WERI-Rb-1 (cell line): ENCODE measurements at places on chromosomes 7 and 10.

DNA sequence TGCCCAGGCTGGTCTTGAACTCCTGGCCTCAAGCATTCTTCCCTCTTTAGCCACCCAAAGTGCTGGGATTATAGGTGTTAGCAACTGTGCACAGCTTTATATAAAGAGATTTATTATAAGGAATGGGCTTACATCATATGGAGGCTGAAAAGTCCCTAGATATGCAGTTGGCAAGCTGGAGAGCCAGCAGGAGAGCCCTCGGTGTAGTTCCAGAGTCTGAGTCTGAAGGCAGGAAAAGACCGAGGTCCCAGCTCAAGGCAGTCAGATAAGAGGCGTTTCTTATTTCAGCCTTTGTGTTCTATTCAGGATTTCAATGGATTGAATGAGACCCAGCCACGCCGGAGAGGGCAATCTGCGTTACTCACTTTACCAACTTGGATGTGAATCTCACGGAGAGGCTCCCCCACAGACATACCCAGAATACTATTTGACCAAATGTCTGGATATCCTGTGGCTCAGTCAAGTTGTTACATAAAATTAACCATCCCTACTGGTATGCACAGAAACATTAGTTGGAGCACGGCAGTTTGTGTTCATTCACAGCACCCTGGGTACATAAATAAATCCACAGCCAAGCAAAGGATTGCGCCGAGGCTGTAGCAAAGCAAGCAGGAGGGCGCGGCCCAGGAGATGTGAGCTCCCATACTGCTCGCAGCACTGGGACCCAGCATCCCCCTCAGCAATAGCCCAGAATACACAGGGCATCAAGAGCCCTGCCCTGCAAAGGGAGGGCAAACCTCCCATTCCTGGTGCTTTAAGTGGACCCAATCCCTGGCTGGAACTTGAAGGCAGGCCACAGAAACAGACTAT is 158.4 kb upstream of the ZNF32 start:
- DNase-seq, result no peak

- DNase-seq, result no peak
These were observed 101.2 kb upstream of the PALS2 start for GRCh38 chr7:24472093-24472492.

GRCh38 chr10:61975391-61975932 is 74.0 kb downstream of the ARID5B start:
- no peak for DNase-seq

- no peak for DNase-seq
These were observed 80.8 kb upstream of the KLF14 start for GRCh38 chr7:130814778-130815335.

GRCh38 chr10:112585126-112585525 is 138.1 kb downstream of the VTI1A start:
- DNase-seq, result no peak
